AG20443 (cell line): ENCODE measurements at places on chromosomes 6 and 20.

- DNase-seq = peak; percentile 12
These were observed 170.0 kb downstream of the GRM4 start for GRCh38 chr6:33975661-33976436.

DNA sequence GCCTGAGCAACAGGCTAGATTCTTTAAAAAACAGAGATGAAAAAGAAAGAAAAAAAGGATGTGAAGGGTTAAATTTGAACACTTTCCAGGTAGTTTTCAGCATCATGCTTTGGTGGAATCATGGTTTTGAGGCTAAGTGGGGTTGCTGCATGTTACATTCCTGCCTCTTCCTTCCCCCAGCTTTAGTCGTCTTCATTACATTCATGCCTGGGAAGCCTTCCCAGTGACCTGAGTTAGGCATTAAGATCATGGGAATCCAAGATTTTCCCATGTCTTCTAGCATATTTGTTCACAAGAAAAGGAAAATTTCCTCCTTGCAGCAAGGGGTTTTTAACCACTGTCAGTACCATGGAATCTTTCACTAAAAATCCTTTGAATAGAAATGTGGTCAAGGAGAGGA, 12.0 kb downstream of the TPX2 start:
- peak; percentile 83 for DNase-seq

- DNase-seq = no peak
These were observed 90.3 kb downstream of the BCAS1 start for GRCh38 chr20:53980031-53980465.

GRCh38 chr6:122322824-122323223, 76.6 kb upstream of the HSF2 start:
- DNase-seq = no peak
